ENCODE measurements at places on chromosomes 3 and 15. TPM values are rescaled to one million over a fixed set of nuclear protein-coding genes. Genes with fewer than 3 reads are reported as not detected.

DNA sequence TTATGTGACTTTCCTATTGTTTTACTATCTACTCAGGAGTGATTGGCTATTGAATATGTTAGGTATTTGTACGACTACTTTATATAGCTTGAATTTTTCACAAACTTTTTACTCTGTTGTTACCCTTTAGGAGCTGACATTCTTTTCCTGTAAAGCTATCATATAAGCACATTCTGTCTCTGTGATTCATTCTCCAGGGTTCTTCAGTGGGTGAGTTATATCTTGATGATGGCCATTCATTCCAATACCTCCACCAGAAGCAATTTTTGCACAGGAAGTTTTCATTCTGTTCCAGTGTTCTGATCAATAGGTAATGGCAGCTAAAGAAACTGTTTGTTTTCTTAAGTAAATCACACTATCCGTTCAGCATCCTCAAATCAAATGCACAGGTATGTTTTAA, 10.1 kb upstream of the CAPN3 start:
- no peak for DNase-seq

GRCh38 chr3:177629276-177629675, 432.0 kb upstream of the TBL1XR1 start:
- no peak for DNase-seq

Gene LIPC
- 1.3 TPM for total RNA-seq

DNA sequence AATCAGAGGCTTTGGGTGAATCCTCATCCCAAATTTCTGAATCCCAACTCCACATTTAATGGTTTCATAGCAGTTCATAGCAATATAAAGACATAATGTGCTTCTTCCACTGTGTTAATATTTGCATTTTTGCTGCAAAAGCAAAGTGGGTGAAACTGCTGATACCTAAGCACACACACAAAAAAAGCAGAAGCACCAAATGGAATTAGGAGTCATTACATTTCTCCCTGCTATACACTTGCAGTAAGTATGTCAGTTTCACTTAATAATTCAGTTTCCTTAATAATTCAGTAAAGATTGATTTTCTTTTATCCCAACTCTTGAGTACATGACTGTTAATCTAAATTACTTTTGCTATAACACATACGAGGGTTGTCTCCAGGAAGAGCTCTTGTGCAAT, 48.9 kb upstream of the ALCAM start:
- DNase-seq = no peak

GRCh38 chr3:15528854-15529537, 7.5 kb upstream of the COLQ start:
- DNase-seq = no peak

GRCh38 chr3:151476344-151477018, 15.6 kb upstream of the IGSF10 start:
- no peak for DNase-seq

GRCh38 chr3:146026547-146026946, 134.4 kb downstream of the PLOD2 start:
- no peak for DNase-seq

Gene PLCL2
- not detected for total RNA-seq

DNA sequence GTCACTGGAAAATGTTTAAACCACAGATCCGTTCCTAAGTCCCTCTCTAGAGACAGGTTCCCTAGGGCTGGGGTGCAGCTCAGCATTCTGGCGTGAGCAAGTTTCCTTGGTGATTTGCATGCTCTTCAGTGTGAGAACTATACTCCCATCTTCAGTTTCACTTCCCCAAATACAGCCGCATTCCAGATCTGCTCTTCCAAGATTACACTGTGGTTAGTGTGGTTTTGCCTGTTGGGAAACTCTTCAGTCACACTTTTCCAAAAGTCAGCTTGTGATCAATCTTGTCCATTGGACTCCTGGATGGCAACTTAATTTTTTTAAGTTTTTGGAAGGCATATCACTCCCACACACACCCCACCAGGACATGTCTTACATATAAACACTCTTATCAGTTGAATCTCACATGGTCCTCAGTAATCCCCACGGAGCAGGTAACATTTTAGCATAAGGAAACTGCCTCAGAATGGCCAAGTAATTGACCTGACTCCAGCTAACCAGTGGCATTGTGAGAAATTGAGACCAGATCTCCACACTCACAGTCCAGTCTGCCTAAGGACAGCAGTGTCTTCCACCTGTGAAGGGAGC, 33.5 kb upstream of the PTPN23 start:
- DNase-seq = peak; percentile 78

DNA sequence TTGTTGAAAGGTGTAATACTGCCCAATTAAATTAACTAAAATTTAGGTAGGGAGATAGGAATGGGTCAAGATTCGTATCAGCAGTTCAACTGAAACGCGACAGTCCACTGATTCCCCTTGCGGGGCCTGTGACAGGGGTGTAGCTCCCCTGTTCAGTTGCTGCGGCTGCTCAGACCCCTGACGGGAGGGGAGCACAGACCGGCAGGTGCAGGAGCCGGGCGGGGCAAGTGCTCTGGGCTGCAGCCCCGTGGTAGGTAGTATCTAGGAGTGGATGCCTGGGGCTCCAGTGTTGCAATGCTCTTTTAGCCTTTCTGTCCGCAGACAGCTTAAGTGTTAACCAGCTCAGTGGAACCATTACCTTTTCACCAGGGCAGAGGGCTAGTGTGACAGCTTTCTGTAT, 164.9 kb downstream of the ROBO2 start:
- DNase-seq = no peak

DNA sequence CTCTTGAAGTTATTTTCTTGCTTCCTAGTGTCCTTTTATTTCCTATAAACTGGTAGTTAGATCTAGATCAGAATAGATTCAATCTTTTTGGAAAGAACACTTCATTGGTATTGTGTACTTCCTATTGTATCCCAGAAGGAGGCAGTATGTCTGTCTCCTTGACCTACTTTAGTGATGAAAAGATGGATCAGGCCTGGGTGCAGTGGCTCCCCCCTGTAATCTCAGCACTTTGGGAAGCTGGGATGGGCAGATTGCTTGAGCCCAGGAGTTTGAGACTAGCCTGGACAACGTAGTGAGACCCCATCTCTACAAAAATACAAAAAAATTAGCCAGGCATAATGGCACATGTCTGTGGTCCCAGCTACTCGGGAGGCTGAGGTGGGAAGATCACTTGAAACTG, 12.0 kb downstream of the BSN start:
- DNase-seq = peak; percentile 5

Gene PRSS50
- not detected for total RNA-seq

Gene SLC26A6
- 19.6 TPM for total RNA-seq

- DNase-seq = no peak
Observed at GRCh38 chr15:82165948-82166376, 96.6 kb downstream of the EFL1 start.

DNA sequence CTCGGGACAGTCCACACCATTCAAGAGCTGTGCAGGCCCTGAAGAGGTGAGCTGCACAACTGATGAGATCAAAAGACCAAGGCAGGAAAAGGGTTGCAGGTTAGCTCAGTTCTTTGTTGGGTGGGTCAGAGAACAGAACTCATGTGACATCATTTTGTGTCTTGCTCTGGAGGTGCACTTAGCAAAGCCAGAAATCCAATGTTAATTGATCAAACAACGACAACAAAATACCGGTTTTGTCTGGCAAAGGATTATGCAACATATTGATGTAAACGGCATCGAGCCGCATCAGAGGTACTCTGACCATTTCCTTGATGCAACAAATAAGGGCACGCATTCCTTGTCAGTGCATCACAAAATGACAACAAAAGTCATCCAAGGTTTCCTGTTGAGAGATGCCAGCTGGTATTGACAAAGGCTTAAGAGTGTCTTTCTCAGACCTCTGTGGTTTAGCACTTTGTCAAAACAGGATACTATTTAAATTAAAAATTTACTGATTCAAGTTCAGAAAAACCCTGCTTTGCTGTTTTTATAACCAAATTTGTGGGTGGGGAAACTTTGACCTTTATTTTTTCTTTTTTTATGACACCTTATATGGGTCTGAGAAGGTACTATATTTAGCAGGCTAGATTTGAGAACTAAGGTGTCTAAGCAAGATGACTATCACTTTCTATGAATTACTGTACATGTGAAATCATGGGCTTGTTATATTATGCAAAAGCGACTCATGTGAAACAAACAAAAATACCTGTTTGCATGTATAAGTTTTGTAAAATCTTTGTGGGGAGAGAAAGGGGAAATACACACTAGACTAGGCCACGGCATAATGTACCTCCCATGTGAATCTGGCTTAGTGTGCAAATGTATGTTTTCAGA, 496.1 kb downstream of the FOXP1 start:
- peak; percentile 80 for DNase-seq

- peak; percentile 10 for DNase-seq
Observed at GRCh38 chr3:117105686-117106085, 396.1 kb downstream of the TUSC7 start.
